Hepatic stellate cell (primary cell): ENCODE measurements at places on chromosomes 6 and 20.
A peak's percentile ranks its signal among the peaks of the same experiment; 100 is the strongest.

- DNase-seq = no peak
Observed at GRCh38 chr6:31874836-31875572, 3.8 kb downstream of the SLC44A4 start.

- no peak for DNase-seq
Observed at GRCh38 chr6:132286298-132287019, 114.8 kb downstream of the MOXD1 start.

- DNase-seq = no peak
Observed at GRCh38 chr6:46098678-46099077, 31.1 kb upstream of the ENPP4 start.

DNA sequence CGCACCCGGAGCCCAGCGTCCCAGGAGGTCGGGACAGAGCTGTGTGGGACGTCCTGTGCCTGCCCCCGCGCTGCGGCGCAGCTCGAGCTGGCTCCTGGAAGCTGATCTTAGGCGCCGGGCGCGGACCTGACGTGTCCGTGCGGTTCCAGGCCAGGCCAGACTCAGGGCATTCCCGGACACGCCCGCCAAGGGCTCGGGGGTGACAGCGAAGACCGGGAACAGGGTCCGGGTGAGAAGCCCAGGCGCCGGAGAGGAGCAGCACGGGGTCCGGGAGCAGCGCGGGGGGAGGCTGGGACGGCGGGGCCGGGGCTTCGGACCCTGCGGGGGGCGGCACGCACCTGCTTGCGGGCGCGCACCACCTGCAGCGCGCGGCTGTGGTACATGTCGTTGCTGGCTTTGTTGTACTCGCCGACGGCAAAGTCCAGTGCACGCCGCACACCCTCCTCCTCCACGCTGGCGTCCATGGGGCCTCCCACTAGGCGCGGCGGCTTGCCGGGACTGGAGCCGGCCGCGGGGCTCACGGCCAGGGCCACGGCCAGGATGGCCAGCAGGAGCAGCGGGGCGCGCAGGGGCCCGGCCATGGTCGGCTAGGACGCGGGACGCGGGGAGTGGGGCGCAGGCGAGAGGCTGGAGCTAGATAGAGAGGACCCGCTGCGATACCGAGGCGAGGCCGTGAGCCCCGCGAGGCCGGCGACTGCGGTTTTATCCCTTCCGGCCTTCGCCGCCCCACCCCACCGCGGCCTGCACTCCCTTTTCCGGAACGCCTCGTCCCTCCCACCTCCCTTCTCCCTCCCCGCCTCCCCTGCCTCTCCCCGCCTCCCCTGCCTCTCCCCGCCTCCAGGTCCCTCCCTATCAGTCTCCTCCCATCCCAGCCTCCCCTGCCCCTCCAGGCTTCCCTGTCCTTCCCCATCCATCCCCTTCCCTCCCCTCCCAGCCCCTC lies at the start of gene CST3:
Gene CST3, minus strand, starts transcription at position 674 of the 940 bp plus-strand sequence. Its CDS starts 93 bp downstream, at position 581.
- peak; percentile 94 for DNase-seq

DNA sequence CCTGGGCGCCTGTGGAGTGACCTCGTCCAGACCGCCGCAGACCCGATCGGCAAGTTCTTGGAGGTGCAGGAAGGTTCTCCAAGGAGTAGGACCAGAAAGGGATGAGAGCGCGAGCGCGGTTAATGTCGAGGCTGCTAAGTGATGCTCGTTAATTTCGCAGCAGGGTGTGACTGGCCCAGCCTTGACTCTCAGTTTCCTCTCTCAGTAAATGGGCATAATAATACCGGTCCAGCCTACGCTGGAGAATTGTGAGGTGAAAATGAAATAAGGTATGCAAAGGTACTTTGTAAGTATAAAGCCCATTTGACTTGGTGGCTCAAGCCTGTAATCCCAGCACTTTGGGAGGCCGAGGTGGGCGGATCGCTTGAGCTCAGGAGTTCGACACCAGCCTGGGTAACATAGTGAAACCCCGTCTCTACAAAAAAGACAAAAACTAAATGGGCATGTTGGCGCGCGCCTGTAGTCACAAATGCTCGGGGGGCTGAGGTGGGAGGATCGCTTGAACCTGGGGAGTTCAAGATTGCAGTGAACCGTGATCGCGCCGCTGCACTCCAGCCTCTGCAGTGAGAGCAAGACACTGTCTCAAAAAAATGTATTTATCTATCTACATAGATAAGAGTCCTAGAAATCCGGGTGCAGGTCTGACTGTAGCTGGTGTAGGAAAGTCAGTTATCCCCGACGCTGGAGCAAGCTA lies 634 bp upstream of the BTBD9 start:
- DNase-seq = no peak

- DNase-seq = no peak
Observed at GRCh38 chr20:37757550-37757949, 63.7 kb downstream of the CTNNBL1 start.

DNA sequence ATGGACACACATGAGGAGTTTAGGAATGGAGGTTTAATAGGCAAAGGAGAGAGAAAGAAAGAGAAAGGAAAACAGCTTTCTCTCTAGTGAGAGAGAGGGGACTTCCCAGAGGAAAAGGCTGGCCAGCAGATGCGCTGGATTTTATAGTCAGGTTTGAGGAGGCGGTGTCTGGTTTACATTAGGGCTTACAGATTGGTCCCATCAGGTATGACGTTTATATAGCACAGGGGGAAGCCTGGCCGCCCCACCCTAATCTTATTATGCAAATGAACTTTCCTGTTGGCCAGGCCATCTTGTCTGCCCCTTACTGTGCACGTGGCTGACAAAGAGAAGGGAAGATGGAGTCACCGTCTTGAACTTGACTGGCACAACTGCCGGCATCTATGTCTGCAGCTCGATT lies 86.6 kb upstream of the QKI start:
- no peak for DNase-seq

DNA sequence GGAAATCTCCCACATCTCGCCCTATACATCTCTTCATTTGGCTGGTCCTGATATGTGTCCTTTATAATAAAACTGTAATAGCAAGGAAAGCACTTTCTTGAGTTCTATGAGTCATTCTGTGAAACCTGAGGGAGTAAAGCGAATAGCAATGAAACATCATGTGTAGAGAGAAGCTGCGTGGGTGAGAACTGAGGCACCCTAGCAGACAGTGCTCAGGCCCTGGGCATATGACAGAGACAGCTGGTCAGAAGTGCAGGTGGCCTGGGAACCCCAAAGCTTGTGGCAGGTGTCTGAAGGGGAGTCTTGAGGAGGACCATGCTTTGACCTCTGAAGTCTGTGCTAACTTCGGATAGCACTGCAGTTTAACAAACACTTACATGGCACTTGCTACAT lies 1.3 kb upstream of the BLOC1S5 start:
- DNase-seq = no peak

GRCh38 chr6:106666282-106667021 lies 37.1 kb downstream of the QRSL1 start:
- DNase-seq = no peak

GRCh38 chr6:26543953-26544352 lies 5.8 kb downstream of the HMGN4 start:
- peak; percentile 41 for DNase-seq

DNA sequence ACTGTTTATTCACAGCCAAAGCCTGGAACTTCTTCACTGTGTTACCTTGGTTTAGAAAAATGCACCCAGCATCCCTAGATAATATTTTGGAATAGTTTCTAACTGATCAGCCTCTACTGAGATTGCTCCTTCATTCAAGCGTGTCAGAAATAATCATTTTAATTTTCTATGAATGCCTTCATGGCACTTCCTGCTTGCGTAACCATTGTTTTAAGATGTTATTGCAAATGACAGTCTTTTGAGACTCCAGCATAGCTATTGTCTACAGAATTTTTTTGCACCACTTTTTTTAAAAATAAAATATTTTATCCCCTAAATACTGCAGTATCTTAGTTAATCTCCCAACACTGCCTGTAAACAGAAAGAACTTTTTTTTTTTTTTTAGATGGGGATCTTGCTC lies 213.1 kb downstream of the PHACTR1 start:
- DNase-seq = no peak

DNA sequence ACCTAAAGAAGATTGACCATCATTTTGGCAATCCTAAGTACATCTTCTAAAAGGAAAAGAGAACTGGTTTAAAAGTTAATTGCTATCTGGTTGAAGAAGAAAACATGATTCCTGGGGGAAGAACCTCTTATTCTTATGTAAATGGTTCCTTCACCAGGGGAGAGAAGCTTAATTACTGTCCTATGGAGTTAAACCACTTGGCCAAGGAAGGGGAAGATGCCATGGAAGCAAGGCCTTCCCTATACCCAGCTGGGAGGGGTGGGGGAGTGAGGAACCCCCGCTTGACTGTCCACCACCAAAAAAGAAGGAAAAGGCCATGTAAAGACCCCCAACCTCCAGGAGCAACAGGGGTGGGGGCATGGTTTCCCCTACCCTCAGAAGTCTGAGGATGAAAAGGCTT lies 962.1 kb downstream of the GRIK2 start:
- no peak for DNase-seq

DNA sequence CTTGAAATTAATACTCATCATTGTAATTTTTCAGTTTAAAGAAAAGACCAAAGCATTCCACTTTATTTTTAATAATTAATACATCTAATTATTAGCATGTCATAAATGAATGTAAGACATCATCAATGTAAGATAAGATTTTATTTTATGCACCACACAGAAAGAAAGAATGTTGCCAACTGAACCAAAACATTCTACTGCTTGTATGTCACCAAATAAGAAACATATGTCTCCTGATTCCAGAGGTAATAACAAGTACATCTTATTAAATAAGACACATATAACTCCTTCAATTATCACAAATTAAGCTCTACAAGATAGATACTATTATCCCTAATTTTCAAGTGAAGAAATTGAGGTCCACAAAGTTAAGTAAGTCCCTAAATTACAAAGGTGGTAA lies 189.5 kb downstream of the GMDS start:
- DNase-seq = no peak

DNA sequence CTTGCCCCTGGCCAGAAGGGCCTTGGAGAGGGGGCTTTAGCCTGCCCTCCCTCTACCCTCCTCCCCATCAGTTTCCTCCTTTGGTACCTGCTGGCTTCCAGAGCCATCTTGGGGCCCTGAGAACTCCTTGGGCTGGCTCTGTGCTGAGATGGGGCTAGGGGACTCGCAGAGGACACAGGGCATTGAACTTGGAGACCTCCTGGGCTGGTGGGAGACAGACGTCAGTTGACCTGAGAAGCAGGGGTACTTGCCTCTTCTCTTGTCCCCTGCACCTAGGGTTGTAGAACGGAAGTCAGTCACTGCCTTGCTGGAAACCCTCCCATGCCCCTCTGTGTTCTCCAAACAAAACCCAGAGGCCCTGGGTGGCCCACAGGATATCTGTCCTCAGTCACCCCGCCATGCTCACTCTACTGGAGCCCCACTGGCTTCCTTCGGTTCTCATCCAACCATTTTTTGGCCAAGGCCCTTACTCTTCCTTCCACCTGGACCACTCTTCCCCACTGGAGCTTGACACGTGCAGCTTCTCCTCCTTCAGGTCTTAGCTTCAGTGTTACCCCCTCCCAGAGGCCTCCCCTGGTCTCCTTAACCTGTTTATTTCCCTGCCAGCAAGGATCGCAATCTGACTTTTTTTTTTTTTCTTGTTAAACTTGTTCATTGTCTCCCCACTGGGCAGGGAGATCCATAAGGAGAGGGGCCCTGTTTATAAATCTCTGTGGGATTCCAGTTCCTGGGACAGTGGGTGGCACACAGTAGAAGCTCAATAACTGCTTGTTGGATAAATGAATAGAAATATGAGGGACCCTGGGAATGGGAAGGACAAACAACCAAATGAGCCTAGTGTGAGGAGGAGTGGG lies 971 bp downstream of the RBCK1 start:
- no peak for DNase-seq

- DNase-seq = peak; percentile 4
Observed at GRCh38 chr20:4555188-4555890, 166.4 kb upstream of the PRND start.
